CD4-positive, alpha-beta T cell treated with Interferon gamma for 1 hour (primary cell): ENCODE measurements at places on chromosomes 5 and 9.

DNA sequence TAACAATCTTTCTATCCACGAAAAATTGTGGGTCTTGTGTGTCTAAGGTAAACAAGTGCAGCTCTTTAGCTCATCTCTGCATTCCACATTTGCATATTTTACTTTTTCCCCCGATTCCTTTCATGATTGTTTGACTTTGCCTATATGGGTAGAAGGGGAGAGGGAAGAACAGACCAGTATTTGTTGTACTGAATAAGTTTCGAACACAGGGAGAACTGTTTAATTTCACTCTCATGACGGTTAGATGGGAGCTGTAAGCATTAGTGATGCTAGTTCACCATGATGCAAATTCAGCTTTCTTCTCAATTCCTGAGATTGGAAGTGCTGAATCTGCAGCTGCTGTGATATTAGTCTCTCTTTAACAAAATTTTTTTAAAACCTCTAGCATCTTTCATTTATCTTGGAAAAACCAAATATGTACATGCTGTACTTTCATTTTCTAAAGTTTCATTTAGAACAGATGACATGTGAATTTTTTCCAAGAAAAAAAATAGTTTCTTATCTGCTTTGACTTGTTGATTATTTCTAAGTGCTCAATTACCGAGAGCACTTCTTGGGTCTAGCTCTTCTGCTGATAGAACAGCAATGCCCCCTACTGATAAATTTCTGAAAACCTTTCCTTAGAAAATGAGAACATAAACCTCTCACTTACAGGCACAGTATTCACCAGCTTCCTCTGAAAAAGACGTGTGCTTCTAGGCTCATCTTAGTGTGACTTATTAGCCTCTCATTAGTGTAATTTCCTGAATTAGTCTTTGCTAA, 149.5 kb downstream of the BAAT start:
- DNase-seq = no peak

GRCh38 chr5:76971511-76971910, 18.7 kb downstream of the CRHBP start:
- DNase-seq = no peak

DNA sequence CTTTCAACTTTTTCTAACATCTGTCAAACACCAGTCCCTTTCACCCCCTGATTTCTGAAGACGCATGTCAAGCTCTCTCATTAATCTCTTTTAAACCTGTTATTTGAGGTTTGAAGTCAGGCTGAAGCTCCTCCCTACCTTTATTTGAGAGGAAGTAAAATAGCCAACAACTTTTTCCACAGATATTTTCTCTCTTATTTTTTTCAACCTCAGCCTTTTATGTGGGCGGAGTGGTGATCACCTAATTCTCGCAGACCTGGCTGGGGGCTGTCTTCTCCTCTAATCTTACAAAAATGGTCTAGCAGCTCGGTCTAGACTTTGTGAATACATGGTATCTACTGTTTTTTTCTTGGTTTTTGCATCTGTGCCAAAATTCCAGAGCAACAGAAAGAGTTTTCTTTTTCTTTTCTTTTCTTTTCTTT, 395.7 kb upstream of the ACTBL2 start:
- no peak for DNase-seq

DNA sequence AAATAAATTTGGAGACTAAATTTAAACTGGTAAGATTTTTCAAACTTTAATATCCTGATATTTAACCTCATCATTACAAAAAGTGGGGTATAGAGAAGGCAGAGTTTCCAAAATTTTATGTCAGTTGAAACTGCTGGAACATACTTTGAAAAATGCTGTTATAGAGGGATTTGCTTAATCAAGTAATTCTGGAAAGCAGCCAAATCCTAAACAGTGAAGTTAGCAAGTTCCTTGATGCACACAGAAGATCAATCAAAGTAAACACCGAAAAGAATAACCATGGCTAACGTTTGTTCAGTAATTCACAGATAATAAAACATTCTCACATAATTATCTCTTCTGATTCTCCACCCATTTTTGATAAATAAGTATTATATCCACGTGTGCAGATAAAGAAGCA, 8.1 kb upstream of the PRR16 start:
- DNase-seq = no peak

DNA sequence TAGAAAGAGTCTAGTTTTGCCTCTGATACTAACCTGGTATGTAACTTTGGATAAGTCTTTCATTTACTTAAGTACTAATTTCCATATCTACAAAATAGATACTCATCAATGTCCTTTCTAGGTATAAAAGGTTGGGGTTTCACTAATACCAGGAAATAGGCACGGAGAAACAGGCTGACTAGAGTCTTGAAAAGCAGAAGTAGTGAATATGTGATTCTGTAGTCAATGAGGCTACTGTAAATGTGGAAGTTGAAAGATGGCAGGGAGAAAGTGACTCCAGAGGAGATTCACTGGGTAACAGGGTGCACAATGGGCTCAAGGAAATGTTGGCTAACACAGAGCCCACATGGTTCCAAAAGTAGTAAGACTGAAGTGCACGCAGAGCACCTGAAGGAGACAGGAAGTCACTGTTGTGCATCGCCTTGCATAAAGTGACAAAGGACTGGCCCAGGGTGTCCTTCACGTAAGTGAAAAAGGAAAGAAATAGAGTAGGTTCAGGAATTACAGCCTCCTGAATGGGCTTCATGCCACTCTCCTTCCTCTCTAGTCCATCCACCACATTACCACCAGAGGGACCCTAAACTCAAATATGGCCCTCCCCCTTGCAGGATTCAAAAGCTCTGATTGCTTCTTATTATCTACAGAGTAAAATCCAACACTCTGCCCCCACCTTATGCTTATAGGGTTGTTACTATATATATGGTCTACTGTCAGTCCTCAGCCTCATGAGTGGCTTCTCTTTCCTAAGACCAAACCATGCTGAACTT, 288.0 kb upstream of the SMARCA2 start:
- no peak for DNase-seq

GRCh38 chr9:38761339-38761738, 41.4 kb upstream of the FAM240B start:
- no peak for DNase-seq
